Caco-2 (cell line): ENCODE measurements at places on chromosomes 7 and 10. TPM values are rescaled to one million over a fixed set of nuclear protein-coding genes. Genes with fewer than 3 reads are reported as not detected.

DNA sequence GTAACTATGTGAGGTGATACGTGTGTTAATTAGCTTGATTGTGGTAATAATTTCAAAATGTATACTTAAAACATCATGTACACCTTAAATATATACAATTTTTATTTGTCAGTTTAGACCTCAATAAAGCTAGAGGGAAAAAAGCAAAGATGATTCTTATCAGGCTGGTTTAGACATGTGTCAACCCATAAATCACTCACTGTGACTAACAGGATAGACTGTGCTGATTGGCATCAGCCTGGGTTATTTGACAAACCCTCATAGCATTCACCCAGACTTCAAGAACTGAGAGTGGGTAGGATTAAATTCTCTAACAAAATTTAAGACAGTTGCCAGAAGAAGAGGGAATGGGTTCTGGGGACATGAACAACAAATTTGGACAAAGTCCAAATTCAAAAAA, 73.8 kb upstream of the TMEM140 start:
- H3K36me3 ChIP-seq, result no peaks in the 10 kb centered on the region
- no peaks in the 10 kb centered on the region; the same call in 1 of the 2 replicates for H3K4me1 ChIP-seq
- H3K4me3 ChIP-seq, result no peak overlapping the region
- DNase-seq, result no peak

Gene NANOS1
- 4.6 and 5.9 TPM in 2 replicates for total RNA-seq

- no peaks in the 10 kb centered on the region for H3K4me1 ChIP-seq
- H3K27ac ChIP-seq, result no peak overlapping the region
- no peak for DNase-seq
- H3K36me3 ChIP-seq, result no peaks in the 10 kb centered on the region
Measured at GRCh38 chr7:79386688-79387422, 66.6 kb downstream of the MAGI2 start.

Gene ARHGEF5
- total RNA-seq, result 21.4 and 26.4 TPM in 2 replicates

Gene KRIT1
- 50.3 and 54.4 TPM in 2 replicates for total RNA-seq

Gene EGR2
- total RNA-seq, result 0.30 and 0.61 TPM in 2 replicates

DNA sequence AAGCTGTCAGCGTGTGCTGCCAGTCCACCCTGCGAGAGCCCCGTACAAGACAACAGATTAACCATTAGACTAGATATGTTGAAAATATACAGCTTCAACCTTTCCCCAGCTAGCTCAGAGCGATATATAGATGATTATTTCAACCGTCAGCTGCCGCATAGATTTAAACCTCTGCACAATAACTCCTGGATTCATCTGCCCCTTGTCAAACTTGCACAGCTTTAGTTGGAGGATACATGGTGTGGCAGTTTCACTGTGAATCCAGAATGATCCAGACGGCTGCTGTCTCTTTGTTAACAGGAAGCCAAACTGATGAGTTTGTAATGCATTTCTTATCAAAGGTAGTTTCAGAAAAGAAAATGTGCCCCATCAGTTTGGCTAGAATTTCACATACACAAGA, 659.7 kb downstream of the KCNMA1 start:
- H3K4me3 ChIP-seq, result no peak overlapping the region
- H3K27ac ChIP-seq, result no peak overlapping the region
- H3K4me1 ChIP-seq, result 0 out of 2 replicates have a peak, but pooled peaks cover 8% of the 10 kb centered on the region

- no peaks in the 10 kb centered on the region for H3K36me3 ChIP-seq
- H3K4me3 ChIP-seq, result no peak overlapping the region
- no peak for DNase-seq
- no peaks in the 10 kb centered on the region for H3K27me3 ChIP-seq
Measured at GRCh38 chr10:33698033-33698432, 363.6 kb upstream of the NRP1 start.

DNA sequence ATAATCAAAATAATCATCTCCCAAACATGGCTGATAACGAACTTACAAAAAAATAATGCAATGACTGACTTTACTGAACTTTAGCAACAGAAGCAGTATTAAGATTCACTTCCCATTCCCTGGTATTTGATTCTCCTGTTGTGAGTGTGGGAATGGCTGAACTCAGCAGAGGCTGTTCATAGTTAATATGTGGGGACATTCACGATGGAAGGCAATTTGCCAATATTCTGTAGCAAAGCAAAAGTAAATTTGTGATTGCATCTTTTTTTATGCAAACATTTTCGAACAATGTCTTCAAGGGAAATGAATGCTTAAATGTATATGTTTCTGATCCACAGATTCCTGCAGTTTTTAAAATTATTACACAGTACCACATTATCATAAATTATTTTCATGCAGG, 431.7 kb upstream of the KLF6 start:
- H3K36me3 ChIP-seq, result no peaks in the 10 kb centered on the region
- no peak overlapping the region for H3K27ac ChIP-seq
- H3K27me3 ChIP-seq, result no peaks in the 10 kb centered on the region

GRCh38 chr7:93337052-93337451, 104.9 kb downstream of the VPS50 start:
- no peak overlapping the region for H3K4me3 ChIP-seq
- 0 out of 2 replicates have a peak, but pooled peaks cover 6% of the 10 kb centered on the region for H3K4me1 ChIP-seq
- H3K36me3 ChIP-seq, result no peaks in the 10 kb centered on the region
- H3K27ac ChIP-seq, result no peak overlapping the region
- no peak for DNase-seq

DNA sequence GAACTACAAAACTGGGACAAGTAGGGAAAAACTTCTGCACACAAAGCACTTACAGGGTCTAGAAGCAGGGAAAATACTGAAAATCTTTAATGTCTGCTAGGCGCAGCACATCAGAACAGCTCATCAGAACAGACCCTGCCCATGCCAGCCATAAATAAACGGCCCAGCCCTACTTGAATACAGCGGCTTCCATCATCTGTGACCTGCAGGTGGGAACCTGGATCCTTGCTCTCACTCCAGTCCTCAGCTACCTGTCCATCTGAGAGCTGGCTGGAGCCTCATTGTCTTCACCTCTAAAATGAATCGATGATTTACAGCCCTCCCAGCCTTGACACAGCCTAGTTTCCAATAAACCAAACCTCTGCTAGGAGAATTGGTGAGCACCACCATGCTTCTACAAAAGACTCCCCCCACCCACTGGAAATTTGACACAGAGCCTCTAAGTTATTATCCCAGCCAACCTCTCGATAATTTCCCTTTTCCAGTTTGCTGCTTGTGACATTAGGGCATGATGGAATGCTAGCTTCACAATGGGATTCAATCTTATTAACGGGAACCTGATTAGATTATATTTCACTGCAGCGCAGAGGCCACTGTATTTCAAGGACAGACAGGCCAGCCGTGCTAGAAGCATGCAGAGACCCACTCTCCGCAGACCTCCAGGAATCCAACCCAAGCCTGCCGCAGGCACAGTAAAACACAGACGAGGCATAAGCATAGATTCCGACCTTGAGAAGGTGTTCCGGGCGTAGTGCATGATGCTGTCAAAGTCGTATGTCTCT, 61.6 kb upstream of the OPALIN start:
- no peaks in the 10 kb centered on the region for H3K4me1 ChIP-seq
- H3K36me3 ChIP-seq, result no peaks in the 10 kb centered on the region
- DNase-seq, result no peak

DNA sequence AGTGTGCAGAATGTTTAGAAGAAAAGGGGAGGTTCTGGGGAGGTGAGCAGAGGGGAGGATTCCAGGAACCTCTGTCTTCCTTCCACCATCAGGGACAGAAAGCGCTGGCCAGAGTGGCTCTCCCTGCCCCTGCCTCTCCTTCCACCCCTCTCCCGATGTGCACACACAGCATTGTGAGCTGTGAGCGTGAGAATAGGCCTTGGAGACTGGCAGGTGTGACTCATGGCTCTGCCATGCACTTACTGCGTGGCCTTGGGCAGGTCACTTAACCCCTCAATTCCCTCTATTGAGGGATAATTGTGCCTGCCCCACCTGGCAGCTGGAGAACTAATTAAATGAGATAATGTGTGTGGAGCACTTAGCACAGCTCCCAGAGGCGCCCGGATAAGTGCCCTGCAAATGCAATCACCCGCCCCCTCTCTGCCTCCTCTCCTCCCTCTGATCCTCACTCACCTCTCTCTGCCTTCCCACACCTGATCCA, 115.4 kb downstream of the ZMIZ1 start:
- peak overlapping the region; percentile 91 for H3K27ac ChIP-seq
- H3K4me3 ChIP-seq, result no peak overlapping the region
- H3K36me3 ChIP-seq, result peaks cover 4% of the 10 kb centered on the region
- DNase-seq, result peak; percentile 61

- H3K36me3 ChIP-seq, result peaks cover 11% of the 10 kb centered on the region
- no peak overlapping the region for H3K4me3 ChIP-seq
- H3K27ac ChIP-seq, result no peak overlapping the region
- DNase-seq, result no peak
Measured at GRCh38 chr7:100034871-100035510, 14.6 kb upstream of the ZSCAN21 start.

DNA sequence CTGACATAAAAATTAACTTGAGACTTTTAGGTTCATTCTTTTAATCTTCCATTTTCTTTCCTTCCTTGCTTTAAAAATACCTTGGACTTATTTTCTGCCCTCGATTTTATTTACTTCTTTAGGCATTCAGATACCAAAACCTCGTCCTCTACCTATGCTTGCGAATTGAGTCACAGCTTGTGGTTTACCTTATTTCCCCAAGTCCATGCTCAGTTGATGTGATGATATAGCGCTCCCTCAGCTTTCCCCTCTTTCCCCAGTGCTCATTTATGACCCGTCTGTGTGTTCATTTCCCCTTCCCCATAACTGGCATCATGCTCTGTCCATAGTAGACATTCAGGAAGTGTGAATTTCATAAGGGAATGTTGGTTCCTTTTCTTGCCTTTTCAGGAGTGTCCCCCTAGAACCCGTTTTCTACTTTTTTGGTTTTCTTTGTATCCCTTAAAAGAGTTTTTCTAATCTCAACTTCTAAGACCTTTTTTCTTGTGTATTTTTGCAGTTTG, 19.1 kb upstream of the PRKRIP1 start:
- no peak for DNase-seq
- no peaks in the 10 kb centered on the region for H3K27me3 ChIP-seq
- H3K4me1 ChIP-seq, result no peaks in the 10 kb centered on the region
- H3K36me3 ChIP-seq, result no peaks in the 10 kb centered on the region
- H3K4me3 ChIP-seq, result no peak overlapping the region

GRCh38 chr10:101311185-101312066, 42.5 kb upstream of the BTRC start:
- H3K4me1 ChIP-seq, result no peaks in the 10 kb centered on the region
- no peak overlapping the region for H3K27ac ChIP-seq
- H3K4me3 ChIP-seq, result no peak overlapping the region
- no peaks in the 10 kb centered on the region for H3K36me3 ChIP-seq

- H3K4me3 ChIP-seq, result peak within 1 kb of the TSS; percentile 44
- peak; percentile 33 for DNase-seq
- no peaks in the 10 kb centered on the region for H3K4me1 ChIP-seq
- H3K27ac ChIP-seq, result no peak within 1 kb of the TSS
- no peaks in the 10 kb centered on the region; the same call in 1 of the 2 replicates for H3K27me3 ChIP-seq
- no peaks in the 10 kb centered on the region for H3K36me3 ChIP-seq
Measured at GRCh38 chr7:45573661-45574415, at the start of gene ADCY1. ADCY1 (plus strand) TSS chr7:45574368; CDS start chr7:45574544, 176 bp downstream.

Gene TMEM213
- not detected in 2 replicates for total RNA-seq

DNA sequence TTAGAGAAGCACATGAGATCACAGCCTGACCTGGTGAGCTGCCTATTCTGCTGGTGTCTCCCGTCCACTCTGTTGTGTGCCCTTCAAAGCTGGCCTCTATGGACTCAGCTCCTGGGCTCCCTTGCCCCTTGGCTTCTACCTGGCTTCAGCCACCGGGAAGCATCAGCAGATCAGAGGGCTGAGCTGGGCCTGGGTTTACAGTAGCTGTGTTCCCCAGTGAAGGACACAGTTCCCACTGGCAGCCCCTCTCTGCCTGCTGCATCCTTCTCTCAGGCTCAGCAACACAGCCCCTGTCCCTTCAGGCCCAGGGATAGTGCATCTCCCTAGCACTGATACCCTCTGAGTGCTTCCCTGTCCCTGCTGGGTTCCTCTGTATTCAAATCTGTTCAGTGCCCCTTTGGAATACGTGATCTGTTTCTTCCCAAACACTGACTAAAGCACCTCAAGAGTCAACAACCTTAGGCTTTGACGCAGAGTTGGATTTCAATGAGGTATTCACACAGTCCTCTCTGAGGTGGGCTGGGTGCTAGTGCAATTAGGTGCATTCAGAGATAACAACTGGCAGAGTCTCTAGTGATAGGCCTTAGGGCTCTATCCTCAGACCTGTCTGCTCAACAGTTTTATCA, 109.8 kb downstream of the GRID1 start:
- H3K36me3 ChIP-seq, result no peaks in the 10 kb centered on the region
- H3K4me1 ChIP-seq, result no peaks in the 10 kb centered on the region
- 0 out of 2 replicates have a peak, but pooled peaks cover 1% of the 10 kb centered on the region for H3K27me3 ChIP-seq
- DNase-seq, result no peak
- no peak overlapping the region for H3K4me3 ChIP-seq

GRCh38 chr7:81159402-81159801, 240.6 kb upstream of the SEMA3C start:
- H3K36me3 ChIP-seq, result no peaks in the 10 kb centered on the region
- H3K27ac ChIP-seq, result no peak overlapping the region
- no peak for DNase-seq
- no peak overlapping the region for H3K4me3 ChIP-seq
- no peaks in the 10 kb centered on the region for H3K27me3 ChIP-seq

Gene EBLN1
- total RNA-seq, result not detected in 2 replicates

- no peaks in the 10 kb centered on the region for H3K27me3 ChIP-seq
- DNase-seq, result no peak
- H3K36me3 ChIP-seq, result no peaks in the 10 kb centered on the region
- no peak overlapping the region for H3K27ac ChIP-seq
Measured at GRCh38 chr7:151406051-151406875, 3.6 kb downstream of the WDR86 start.

GRCh38 chr10:329361-330099, 194.3 kb downstream of the ZMYND11 start:
- no peaks in the 10 kb centered on the region for H3K27me3 ChIP-seq
- H3K4me1 ChIP-seq, result peaks cover 8% of the 10 kb centered on the region
- H3K36me3 ChIP-seq, result no peaks in the 10 kb centered on the region
- peak; percentile 91 for DNase-seq

DNA sequence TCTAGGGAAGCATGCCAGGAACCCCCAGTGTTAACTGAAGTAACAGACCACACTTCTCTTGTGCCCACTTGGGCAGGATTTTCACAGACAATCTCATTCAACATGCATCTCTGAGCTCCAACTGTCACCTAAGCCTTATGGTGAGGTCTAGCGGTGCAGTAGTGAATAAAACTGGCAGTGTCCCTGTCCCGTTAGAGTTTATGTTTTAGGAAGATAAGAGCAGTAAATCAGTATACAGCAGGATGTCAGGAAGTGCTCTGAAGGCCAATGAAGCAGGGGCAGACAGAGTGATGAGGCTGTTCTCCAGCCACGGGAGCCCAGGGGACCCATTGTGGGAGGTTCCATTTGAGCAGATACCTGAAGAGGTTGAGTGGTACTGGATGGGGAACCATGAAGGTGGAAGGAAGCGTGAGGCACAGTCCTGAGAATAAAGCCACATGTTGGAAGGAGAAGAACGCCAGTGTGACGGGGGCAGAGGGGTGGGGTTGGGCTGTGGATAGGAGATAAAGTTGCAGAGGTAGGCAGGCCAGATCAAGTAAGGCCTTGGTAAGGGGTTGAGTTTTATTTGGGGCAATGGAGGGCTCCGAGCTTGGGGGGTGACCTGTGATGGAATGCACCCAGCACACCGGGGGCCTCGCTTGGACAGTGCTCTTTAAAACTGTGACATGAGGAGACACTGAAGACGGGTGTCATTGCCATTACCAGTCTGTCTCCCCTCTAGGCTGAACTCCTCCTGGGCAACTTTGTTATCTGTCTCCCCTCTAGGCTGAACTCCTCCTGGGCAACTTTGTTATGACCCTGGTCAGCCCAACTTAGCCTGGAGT, 6.6 kb downstream of the GDF10 start:
- H3K27ac ChIP-seq, result no peak overlapping the region
- no peak for DNase-seq
- H3K27me3 ChIP-seq, result peaks cover 2% of the 10 kb centered on the region
- no peak overlapping the region for H3K4me3 ChIP-seq
- H3K4me1 ChIP-seq, result no peaks in the 10 kb centered on the region
